Inflammatory macrophage (primary cell): ENCODE measurements at places on chromosomes 1 and 21.

DNA sequence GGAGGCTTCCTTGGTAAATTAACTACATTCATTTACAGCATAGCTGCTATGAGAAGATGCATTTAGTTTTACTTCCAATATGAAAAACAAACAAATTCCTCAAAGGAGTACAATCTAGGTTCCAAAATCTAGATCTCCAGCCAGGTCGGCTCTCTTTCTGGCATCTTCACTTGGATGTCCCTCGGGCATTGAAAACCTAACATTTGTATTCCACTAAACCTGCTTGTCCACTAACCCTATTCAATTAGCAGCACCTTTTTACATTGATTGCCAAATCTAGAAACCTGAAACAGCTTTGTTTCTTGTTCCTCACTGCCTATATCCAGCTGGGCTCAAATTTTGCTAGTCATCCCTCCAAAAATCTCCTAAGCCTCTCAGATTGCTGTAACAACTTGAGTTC lies 14.3 kb upstream of the CXADR start:
- no peak for DNase-seq

DNA sequence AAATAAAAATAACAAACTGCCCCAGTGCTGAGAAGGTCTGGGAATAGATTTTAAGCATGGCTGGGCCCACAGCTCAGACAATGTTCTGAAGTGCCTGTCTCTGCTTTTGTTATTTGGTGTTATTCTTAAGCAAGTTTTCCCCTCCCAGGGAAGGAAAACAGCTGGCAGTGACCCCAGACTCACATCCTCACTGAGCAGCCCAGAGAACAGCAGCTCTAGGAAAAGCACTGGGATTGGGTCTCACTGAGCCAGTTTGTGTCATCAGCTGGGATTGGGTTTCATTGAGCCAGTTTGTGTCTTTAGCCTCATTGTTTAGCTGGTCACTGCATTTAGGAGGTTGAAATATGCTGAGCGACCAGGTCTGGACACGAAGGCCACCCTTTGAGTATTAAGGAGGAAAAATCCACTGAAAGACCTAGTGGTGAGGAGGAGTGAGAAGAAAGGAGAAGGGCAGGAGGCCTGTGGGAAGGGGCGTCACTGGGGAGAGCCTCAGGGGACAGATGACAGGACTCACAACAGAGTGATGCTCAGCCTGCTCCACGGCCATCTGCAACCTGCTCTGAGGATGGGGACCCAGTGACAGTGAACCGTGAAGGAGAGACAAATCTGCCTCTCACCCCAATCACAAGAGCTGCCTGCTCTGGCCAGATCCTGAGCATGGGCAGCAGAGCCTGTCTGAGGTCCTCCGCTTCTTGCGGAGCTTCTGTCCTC lies 103.8 kb downstream of the TOMM20 start:
- DNase-seq: no peak

GRCh38 chr1:226474443-226475141 lies 66.7 kb upstream of the PARP1 start:
- peak; percentile 10 for DNase-seq

DNA sequence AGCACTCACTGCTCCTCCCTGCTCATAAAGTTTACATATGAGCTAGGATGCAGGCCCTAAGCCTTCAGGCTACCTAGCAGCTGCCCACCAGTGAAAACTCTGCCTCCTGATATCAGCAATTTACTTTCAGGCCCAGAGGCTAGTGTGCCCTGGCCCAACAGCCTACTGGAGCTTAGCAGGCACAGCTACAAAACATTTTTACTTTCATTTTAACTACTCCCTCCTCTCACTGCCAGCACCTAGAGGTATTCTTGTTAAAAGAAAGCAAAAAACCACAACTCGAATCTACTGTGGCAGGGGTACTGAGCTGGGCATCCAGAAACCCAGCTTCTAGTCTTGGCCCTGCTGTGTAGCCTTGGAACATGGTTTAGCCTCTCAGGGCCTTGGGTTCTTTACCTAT lies 5.8 kb upstream of the LORICRIN start:
- no peak for DNase-seq

GRCh38 chr1:108678706-108679105 lies 13.4 kb upstream of the PRPF38B start:
- DNase-seq: peak; percentile 54

DNA sequence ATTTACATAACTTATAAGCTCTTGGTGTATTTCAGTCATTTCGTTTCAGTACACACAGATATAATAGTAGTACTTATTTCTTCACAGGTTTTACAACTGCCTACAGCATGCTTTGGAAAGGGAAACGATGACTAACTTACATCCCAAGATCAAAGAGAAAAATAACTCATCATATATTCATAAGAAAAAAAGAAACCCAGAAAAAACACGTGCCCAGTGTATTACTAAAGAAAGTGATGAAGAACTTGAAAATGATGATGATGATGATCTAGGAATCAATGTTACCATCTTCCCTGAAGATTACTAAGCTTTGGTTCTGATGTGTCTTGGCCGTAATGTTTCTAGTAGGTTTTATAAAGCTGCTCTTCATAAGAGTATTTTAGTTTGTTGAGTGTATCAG lies 30.9 kb downstream of the TYW3 start:
- no peak for DNase-seq

- no peak for DNase-seq
These were observed 82.3 kb downstream of the GPR89B start for GRCh38 chr1:148010527-148010926.

DNA sequence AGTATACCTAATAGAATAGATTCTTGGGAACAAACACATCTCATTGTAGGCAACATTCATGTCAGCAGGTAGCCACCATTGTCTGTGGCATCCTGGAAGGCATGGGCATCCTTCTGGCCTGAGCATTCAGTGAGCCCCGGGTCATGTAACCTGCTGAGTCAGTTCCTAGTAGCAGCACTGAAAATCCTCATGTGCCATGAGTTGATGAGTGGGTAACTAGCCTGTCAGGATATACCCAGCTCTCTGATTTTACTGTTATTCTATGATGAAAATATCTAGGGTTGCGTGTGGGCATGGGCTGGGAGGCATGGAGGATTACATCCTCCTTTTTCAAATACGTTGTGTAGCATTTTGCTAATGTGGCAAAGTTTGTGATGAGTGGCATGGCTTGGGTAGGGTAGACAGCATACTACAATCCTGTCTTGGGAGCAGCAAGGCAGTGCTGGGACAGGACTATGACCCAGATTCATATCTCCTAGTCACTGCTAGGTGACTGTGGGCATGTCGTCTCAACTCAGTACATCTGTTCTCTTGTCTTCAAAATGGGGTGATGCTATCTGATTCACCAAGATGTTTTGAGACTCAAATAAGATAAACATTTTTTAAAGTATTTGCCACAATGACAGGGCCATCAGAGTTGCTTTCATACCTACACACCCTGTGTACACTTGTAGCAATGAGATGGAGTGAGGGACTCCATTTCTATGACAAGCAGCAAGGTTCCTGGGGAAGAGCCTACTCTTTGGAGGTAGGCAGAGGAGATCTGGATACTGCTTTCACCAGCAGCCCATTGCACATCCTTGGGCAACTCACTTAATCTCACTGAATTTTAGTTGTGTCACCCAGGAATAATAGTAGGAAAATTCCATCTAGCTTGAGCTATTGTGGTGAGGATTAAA lies 62.5 kb downstream of the CD58 start:
- DNase-seq: peak; percentile 26

GRCh38 chr1:213397638-213398037 lies 346.6 kb downstream of the RPS6KC1 start:
- DNase-seq: no peak

DNA sequence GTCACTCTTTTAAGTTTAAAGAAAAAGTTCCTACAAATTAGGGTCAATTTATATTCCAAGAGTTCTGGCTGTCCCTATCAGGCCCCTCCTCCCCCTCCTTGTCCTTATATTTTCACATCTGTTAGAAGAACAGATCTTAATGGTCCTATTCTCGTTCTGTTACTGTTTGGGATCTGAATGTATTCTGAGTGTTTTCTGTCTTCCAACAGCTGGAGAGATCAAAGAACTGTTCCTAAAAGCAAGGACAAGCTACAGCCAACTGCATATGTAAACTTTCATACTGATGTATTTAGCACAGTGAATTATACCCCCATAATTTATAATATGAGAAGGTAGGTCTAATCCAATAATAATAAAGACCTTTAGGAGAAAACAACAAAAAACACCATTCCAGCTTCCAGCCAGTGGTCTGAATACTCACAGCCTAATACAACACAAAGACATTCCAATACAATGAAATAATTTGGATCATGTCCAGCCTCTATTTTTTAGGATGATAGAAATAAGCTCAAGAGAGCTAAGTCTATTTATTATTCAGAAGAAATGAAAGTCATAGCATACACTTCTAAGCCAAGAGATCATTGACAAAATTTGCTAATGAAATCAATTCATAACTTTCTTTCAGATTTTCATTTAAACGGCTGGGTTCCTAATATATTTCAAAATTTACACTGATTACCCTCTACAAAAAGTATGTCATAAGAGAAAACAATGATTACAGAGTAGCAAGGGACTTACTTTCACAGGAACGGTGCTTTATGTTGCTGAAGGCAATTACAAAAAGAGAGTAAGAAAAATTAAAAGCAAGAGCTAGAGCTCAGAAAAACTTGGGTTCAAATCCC lies 25.3 kb downstream of the WLS start:
- no peak for DNase-seq

- DNase-seq: no peak
These were observed 123.7 kb downstream of the ACTL8 start for GRCh38 chr1:17878837-17879236.

- peak; percentile 68 for DNase-seq
These were observed at the start of gene UBE2Q1 for GRCh38 chr1:154557939-154558719. Gene UBE2Q1 (minus strand): TSS chr1:154558662. CDS start chr1:154558553, 109 bp downstream.

GRCh38 chr1:47211796-47212269 lies 20.2 kb downstream of the TAL1 start:
- peak; percentile 46 for DNase-seq

- no peak for DNase-seq
These were observed 145.5 kb downstream of the IGSF21 start for GRCh38 chr1:18253093-18253492.

DNA sequence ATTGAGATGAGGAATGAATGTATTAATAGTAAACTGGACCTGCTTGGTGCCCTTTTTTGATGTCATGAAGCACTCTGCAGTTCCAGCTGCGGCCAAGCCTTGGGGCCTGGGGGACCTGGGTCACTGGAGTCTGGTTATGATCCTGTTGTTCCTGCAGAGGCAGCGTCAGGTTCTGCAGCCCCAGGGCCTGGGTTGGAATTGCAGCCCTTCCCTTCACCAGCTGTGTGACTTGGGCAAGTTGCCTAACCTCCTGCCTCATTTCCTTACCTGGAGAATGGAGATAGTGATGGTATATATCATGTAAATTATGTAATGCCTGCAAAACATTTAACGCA lies 9.1 kb upstream of the ATP5PO start:
- no peak for DNase-seq

DNA sequence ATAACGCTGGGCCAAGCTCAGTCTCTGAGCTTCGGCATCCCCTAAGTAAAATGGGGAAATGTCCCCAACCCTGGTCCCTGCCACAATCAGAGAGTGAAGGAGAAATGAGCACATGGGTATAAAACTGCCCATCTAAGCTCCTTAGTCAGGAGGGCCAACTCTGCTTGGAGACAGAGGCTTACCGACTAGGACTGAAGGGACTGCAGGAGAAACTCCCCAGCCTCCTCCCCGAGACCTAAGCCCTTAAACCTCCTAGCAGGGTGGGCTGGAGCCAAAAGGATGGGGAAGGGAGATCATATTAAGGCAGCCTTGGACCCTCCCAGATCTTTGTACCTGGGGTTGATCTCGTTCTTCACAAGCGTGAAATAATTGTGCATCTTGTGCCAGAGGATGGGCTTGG lies 5.5 kb downstream of the ETNK2 start:
- no peak for DNase-seq

DNA sequence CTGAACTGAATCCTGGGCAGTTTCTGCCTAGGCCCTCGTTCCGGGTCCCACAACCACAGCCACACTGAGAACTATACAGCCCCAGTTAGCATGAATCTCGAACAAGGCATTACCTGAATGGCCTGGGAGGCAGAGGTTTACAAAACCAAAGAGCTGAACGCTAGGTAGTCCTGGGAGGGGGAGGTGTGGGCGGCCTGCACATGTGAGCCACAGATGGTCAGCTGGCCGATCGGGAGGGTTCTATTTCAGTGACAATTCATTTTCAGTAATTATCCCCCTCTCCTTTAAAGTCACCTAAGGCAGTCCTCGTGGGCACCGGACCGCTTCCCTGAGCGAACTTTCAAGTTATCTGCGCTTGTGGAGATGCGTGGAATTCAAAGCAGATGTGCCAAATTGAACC lies 111.9 kb downstream of the GLIS1 start:
- DNase-seq: no peak

DNA sequence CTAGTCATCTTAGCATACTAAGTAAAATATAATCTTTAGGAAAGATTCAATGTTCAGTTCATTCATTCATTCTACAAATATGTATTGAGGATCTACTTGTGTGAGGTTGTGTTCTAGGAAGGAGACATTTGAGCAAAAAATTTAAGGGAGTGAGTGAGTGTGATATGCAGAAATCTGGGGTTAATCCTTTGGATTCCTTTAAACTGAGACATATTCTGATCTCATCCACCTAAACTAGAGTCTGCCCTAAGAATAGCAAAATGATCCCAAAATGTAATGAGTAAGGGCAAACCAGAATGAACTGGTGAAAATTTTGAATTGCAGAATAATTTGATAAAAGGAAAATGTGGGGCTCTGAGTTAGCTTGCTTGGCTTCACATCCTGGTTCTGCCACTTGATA lies 8.6 kb downstream of the UBE2U start:
- DNase-seq: no peak

DNA sequence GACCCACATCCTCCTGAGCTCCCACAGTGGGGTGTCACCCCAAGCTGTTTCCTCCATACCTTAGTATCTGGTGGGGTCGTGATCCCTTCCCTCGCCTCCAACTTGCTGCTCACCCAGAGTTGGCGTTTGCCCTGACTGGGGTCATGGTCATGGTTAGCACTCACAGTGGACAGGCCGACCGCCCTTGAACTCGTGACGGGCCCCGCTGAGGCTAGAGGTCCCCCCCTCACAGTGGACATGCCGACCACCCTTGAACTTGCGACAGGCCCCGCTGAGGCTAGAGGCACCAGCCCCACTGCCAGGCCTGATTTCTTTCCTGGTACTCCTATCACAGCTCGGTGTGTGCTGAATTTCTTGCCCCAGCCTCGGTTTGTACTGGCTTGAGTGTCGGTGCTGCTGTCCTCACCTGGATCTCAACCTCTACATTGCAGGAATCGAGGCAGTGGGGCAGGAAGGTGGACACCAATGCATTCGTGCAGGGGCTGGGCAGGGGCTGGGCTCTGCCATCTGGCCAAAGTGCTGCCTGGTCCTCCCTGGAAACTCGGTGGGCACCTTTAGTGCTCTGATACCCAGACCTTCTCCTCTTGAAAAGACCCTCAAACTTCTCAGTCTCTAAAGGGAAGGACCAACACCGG lies 37.5 kb upstream of the AJAP1 start:
- DNase-seq: no peak

- DNase-seq: no peak
These were observed 36.6 kb upstream of the NHLH2 start for GRCh38 chr1:115877511-115877910.

DNA sequence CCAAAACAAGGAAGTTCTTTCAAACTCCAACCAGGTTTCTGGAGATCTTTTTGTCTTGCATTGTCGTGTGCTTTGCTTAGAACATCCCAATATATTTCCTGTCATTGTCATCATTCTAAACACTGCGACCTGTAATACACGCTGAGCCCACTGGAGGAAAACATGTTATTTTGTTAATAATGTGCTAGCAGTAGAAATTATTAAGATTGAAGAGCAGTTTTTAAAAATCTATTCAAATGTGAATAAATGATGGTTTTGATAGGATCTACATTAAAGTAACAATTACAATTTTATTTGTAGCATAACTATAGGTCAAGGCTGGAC lies 268.5 kb downstream of the PTPRC start:
- DNase-seq: no peak

GRCh38 chr1:34292472-34292871 lies 115.8 kb downstream of the C1orf94 start:
- DNase-seq: no peak
